Stimulated activated CD8-positive, alpha-beta memory T cell treated with anti-CD3 and anti-CD28 coated beads, Interleukin-15, amount 100 ng/mL, for 24 hours (primary cell): ENCODE measurements at places on chromosomes 3 and 15.

- no peak for DNase-seq
Observed at GRCh38 chr15:82140886-82141285, 95.1 kb upstream of the MEX3B start.

DNA sequence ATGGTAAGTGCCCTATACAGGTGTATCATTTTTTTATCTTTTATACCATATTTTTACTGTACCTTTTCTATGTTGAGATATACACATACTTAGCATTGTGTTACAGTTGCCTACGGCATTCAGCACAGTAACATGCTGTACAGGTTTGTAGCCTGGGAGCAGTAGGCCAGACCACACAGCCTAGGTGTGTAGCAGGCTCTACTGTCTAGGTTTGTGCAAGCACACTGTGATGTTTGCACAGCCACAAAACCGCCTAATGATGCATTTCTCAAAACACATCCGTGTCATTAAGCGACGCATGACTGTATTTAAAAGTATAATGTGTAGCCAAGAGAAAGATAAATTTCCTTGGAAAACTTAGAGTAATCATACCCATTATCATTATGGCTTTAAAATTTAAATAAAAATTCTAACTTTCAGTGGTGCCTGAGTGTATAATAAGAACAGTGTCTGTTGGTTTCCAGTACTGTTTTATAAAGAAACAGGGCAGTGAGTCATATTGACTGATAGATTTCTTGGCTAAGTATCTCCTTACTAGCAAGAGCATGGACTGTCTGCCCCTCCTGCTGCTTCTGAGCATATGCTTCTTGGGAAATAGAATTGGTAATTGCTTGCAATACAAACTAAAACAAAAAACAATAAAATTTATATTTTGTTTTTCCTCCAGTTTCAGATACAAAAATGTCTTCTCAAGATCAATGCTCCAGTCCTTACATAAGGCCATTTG is 18.3 kb downstream of the CALML4 start:
- no peak for DNase-seq

DNA sequence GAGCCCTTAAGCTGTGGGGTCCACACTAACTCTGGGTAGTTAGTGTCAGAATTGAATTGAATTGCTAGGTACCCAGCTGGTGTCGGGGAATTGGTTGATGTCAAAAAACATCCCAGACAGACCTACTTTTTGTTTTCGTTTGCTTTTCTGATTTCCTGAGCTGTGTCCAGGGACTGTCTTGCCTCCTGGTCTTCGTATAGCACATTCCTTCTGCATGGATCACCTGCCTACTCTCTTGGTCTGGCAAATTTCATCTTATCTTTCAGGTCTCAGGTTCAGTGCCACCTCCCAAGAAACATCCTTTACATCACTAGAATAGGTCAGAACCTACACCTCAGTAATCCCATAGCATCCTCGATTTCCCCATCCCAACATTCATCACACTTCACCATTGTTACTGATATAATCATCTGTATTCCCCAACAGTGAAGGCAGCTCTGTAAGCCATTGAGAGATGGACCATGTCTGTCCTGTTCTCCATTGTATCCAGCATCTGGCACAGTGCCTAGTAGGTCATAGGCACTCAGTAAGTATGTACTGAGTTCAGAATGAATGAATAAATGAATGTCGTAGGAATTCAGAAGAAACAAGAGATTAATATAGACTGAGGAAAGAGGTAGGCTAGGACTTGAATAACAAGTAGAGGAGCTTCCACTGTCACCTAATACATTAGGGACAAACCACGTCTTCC is 81.2 kb downstream of the ANP32A start:
- DNase-seq, result no peak

- no peak for DNase-seq
Observed at GRCh38 chr3:79263423-79263822, 504.4 kb downstream of the ROBO1 start.

DNA sequence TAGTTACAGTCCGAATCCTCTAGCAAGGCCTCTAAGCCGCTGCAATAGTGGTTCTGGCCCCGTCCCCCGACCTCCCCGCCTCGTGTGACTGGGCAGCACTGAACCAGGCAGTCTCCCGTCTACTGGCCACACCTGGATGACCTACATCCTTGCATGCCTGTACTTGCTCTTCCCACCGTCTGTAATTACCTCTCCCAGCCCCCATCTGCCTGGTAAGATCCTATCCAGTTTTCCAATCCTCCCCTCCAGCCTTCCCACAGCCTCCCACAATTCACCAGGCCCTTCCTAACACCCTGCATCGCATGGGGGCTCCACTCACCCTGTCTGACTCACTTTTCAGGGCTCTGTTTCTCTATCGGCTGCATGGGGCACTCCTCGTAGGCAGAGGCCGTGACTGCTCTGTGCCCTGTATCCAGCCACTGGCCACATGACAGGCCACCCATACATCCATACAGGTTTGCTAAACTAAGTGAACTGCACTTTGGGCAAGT is 32.8 kb downstream of the XXYLT1 start:
- DNase-seq, result no peak

DNA sequence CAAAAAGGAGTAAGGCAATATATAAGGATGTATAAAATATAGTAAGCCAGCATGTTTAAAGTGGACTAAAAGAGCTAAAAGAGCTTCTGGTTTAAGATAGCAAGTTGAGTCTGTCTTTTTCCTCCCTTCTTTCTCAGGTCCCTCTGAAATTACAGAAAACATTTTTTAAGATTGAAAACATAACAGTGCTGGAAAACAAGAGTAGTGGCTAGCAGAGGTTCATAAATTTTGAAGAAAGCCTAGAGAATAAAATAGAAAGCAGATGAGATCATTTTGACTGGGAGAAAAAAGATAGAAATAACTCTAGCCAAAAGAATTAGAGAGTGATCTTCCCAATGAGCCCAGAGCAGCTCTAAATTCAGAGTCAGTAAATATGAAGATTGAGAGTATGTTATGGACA is 41.9 kb downstream of the ATP8B4 start:
- DNase-seq, result no peak

DNA sequence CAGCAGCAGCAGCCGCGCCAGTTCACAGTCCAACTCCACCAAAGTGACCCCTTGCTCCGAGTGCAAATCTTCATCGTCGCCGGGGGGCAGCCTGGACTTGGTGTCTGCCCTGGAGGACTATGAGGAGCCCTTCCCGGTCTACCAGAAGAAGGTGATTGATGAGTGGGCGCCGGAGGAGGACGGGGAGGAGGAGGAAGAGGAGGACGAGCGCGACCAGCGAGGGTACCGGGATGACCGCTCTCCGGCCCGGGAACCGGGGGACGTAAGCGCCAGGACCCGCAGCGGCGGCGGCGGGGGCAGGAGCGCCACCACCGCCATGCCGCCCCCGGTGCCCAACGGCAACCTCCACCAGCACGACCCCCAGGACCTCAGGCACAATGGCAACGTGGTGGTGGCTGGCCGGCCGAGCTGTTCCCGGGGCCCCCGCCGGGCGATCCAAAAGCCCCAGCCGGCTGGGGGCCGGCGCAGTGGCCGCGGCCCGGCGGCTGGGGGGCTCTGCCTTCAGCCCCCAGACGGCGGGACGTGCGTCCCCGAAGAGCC is 224.1 kb upstream of the IL12A start:
- no peak for DNase-seq

- no peak for DNase-seq
Observed at GRCh38 chr3:185175370-185175987, 22.6 kb upstream of the C3orf70 start.

GRCh38 chr3:1726741-1727140 is 371.9 kb upstream of the CNTN4 start:
- no peak for DNase-seq

GRCh38 chr3:121152573-121152972 is 244.6 kb downstream of the STXBP5L start:
- no peak for DNase-seq

DNA sequence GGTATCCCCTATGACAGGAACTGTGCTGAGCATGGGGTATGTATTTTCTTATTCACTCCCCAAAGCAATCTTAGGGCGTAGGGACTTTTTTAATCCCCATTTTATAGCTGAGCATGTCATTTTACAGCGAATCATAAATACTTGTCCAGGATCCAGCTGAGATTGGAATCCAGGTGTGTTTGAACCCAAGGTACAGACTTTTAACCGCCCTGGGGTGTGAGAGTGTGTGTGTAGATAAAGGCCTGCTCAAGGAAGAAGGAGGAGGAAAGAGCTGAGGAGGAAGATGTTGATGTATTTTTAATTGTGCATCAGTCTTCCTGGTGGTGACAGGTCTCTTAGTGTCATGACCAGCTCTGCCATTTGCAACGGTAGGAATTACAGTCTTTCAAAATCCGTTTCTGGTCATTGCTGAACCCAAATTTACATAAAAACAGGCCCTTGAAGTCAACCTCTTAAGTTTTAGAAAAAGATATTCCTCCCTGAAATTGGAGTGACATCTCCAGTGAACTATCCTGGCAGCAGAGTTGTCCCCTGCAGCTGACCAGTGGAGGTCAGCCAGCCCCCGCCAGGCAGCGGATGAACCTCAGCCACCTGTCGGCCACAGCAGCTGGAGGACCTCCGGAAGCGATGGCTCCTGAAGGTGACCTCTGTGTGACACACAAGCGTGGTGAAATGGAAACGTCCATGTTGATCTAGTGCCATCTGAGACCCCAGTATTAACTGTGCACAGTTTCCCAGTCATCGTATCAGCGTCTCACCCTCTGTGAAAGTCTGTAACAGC is 92.8 kb upstream of the MITF start:
- no peak for DNase-seq

- no peak for DNase-seq
Observed at GRCh38 chr3:133384331-133385027, 15.4 kb upstream of the BFSP2 start.

GRCh38 chr3:4831580-4831950 is 147.7 kb upstream of the BHLHE40 start:
- no peak for DNase-seq

GRCh38 chr3:141275973-141276372 is 44.3 kb downstream of the PXYLP1 start:
- DNase-seq, result no peak

DNA sequence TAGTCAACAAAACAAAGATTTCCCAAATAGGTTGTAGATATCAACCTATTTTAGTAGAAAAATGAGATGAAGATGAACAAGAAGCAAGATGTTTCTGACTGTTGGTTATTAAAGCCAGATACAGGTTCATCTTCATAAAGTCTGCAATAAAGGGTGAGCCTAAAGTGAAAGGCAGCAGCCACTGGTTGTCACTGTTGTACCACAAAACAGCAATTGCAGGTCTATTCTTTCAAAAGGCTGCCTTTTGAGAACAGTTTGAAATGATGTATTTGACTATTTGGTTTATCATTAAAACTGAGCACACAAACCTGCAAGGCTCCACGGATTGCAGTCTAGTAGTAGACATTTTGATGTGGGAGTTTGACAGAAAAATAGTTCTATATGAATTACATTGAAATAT is 543.4 kb downstream of the GBE1 start:
- DNase-seq, result no peak

DNA sequence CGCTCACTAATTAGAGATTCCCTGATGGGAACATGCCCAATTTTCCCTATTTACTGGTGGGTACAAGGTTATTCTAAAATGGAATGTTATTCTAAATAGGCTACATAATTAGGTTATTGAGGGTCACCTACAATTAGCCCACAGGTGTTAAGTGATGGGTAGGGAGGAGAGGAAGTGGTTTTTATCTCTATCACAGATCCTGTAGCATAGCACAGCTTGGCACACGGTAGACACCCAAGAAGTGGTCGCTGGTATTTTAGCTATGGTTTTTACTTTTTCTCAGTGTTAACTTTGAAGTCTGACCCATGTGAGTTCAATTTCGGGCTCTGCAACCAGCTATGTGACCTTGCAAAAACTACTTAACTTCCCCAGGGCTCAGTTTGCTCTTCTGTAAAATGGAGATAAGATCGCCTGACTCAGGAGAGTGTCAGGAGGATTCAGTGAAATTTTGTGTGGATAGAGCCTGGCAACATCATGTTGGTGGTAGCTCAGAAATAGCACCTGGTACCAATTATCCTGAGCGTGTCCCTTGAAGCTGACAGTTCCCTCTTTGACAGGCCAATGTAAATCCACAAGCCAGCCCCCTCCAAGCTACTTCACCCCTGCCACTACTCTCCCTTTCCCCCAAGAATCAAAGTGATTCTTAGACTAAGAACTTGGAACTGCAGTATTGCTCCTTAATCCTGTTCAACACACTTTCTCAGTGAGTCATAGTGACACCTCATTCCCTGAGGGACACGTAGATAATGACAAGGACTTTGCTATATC is 8.7 kb upstream of the LMCD1 start:
- DNase-seq, result no peak

- no peak for DNase-seq
Observed at GRCh38 chr15:82838096-82838735, 28.8 kb downstream of the WHAMM start.

- DNase-seq, result no peak
Observed at GRCh38 chr3:3801494-3801841, 2.2 kb downstream of the LRRN1 start.

DNA sequence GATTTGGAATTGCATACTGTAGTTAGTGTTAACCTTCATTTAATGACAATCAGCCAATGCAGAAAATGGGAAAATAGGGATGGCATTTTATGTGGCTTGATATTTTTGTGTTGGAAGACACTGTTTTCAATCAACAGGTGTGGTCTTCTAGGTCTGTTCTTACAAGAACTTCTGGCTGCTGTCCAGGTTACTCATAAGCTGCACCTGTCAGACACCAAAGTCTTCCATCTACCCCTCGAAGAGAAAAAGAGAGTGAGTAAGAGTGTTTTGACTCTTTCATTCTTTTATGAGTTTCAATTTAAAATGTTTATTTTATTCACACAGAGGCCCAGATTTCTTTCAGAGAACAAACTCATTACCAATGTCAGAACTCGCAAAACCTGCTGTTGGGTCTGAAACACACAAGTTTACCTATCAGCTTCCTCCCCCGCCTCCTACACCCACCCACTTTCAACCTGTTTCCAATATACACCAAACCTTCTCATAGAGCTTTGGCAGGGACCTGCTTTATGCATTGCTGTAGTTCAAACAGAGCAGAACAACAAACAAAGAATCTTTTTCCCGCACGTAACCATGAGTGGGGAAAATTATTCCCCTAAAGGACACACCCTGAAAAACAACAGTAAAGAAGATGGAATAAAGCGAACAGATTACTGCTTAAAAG is 767.7 kb upstream of the ALCAM start:
- no peak for DNase-seq

- DNase-seq, result no peak
Observed at GRCh38 chr3:89395456-89395855, 288.0 kb downstream of the EPHA3 start.

- no peak for DNase-seq
Observed at GRCh38 chr15:35757361-35757760, 211.4 kb upstream of the DPH6 start.
